ENCODE measurements at places on chromosomes 6 and 20.

DNA sequence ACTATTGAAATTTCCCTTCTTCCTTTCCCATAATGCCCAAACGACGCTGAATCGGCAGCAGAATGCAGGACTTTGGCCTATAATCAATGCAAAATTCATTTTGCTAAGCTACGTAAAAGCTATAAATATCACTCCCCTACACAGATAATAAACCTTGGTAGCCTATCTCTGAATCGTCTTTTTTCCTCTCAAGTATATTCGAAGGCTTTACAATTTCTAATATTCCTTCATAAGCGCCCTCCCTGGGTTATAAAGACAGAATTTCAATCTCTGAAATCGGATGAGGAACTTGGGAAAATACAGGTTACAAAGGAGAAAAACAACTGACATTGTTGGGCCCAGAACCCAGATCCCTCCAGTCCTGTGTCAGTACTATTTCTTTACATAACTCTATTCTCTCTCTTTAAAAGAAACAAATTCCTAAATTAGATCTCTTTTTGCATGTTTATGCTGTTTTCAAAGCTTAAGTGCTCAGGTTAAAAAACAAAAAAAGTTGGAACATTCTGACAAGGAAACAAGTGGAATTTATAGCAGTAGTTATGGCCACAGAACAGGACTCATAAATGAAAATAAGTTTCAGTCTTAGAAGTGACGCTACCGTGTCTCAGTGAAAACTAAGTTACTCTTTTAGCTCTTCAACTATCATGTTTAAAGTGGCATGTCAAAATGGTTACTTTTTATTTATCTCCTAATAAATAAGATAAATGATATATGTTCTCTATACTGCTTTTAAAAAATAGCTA lies 84.5 kb downstream of the SESN1 start:
- no peak for DNase-seq

DNA sequence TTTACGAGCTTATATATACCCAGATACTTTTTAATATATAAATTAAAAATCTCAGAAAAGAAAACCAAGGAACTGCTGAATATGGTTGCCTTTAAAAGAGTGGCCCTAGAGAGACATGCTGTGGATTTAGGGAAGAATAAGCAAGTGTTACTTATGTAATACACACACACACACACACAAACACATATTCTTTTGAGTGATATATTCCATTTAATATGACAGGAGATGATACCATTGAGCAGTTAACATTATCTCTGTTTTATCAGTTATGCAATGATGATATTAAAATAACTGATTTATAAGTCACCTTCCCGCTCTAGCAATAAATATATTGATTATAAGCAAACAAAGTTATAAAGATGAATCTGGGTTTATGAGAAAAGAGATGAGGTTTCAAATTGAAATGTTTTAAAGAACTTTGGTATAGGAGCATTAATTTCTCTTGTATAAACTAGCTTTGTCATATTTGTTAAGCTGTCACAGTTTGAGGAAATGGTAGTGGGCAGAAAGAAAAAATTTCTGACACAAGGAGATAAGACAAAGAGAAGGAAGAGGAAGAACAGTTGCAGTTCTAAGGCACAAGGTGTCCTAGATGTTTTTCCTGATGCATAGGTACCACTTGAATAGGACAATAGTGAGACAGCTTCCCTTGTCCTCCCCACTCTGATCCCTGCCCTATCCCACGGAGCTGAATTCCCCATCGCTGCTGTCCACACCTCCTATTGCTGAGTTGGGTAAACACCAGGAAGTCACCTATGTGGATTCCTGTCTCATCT lies 26.4 kb downstream of the GPX5 start:
- no peak for DNase-seq

- DNase-seq = no peak
Observed at GRCh38 chr6:120588424-120588823, 745.9 kb downstream of the TBC1D32 start.

DNA sequence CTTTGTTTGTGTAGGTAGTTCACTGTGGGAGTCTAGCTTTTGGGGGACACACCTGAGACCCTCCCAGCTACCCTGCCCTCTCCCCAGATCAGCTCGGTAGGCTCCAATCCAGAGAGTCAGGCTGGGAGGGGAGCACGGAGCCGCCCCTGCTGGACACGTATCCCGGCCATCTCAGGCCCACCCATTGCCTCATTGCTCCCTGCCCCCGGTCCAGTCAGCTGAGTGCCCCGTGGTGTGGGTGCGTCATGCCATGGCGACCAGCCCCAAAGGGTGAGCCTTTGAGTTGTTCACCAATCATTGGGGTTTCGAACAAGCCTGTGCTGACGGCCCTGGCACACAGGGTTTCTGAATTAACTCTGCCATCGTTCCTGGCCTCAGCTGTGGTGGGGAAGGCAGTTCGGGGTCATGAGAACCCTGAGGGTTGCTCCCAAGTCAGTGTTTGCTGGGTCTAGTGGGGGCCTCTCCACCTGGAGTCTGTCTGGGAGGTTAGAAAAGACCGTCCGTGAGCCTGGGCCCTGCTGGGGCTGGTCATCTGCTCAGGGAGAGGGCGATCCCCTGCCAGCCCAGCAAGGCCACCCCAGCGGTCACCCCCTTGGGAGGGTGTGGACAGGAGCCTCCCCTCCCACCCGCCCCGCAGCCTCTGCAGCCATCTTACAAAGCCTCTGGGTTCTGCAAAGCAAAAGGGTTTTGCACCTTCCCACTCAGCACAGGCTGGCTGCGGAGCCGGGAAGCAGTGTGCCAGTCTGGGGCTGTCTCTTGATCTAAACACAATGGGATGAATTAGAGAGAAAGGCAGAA lies 34.5 kb downstream of the NTSR1 start:
- DNase-seq = no peak

GRCh38 chr6:13550656-13551055 lies 23.7 kb upstream of the SIRT5 start:
- DNase-seq = no peak

- no peak for DNase-seq
Observed at GRCh38 chr6:11876934-11877433, 98.4 kb upstream of the ADTRP start.

DNA sequence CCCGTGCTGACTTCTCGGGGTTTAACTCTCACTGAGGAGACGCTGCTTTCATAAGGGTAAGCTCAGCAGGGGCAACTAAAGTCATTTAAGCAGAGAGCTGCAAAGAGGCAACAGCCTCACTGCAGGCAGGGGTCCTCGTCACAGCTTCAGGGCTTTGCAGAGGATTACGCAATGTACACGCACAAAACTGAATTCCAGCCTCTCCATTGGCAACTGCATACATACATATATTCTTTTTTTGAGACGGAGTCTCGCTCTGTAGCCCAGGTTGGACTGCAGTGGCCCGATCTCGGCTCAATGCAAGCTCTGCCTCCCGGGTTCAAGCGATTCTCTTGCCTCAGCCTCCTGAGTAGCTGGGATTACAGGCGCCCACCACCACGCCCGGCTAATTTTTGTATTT lies 2.4 kb downstream of the GMEB2 start:
- DNase-seq = no peak

GRCh38 chr6:77834591-77834996 lies 181.8 kb downstream of the MEI4 start:
- no peak for DNase-seq

- no peak for DNase-seq
Observed at GRCh38 chr20:58659841-58660240, 8.8 kb downstream of the STX16 start.

GRCh38 chr6:75381877-75382633 lies 97.5 kb upstream of the TMEM30A start:
- no peak for DNase-seq

DNA sequence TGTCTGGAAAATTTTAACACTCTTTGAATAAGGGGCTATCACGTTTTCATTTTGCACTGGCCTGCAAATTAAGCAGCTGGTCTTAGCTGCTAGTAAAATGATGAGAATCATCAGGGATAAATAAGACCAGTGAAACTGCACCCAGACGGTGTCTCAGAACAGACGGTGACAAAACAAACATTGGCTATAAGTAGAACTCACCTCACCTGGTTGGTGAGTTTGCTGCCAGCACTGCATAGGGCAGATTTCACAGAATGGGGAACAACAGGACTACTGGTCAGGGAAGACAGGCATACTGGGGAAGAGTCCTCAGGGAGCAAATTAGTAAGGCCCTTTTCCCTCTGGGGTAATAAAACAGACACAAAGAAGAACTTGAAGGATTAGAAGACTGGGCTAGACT lies 175.9 kb upstream of the CITED2 start:
- DNase-seq = no peak

Data from neural crest cell (in vitro differentiated cells).